ENCODE measurements at places on chromosomes 11 and 22. TPM values are rescaled to one million over a fixed set of nuclear protein-coding genes. Genes with fewer than 3 reads are reported as not detected.

Gene C11orf91
- not detected for total RNA-seq

Gene UBTFL1
- not detected for total RNA-seq

Gene OR56A3
- not detected for total RNA-seq

Gene OR6T1
- total RNA-seq, result not detected
